MG63 (cell line): ENCODE measurements at places on chromosomes 7 and 10. TPM values are rescaled to one million over a fixed set of nuclear protein-coding genes. Genes with fewer than 3 reads are reported as not detected.

- no peak for DNase-seq
These were observed 26.9 kb downstream of the NYAP1 start for GRCh38 chr7:100510437-100511239.

GRCh38 chr10:132796846-132797245 lies 10.9 kb upstream of the NKX6-2 start:
- no peak for DNase-seq

Gene GIMAP2
- total RNA-seq: 3.1 and 8.3 TPM in 2 replicates

Gene AOAH
- total RNA-seq: not detected in 2 replicates
